Retina (tissue), 1 donor: ENCODE measurements at places on chromosomes 3 and 15.

- no peak for DNase-seq
Observed at GRCh38 chr3:29594261-29594660, 313.4 kb downstream of the RBMS3 start.

DNA sequence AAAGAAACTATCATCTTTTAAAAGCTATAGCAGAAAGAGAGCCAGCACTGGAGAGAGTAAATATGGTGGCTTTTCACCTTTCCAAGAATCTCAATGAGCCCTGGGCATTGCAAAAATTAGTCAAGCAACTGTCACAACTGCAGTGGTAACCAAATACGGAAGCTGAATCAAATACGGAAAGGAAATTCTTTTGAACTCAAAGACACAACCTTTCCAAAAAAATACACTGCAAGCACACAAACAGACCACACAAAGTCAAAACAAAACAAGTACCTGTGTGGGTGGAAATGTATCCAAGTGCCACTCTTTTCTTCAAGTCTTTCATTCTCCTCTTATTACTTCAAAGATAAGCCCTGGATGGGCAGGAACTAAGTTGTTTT is 17.6 kb downstream of the VGLL4 start:
- no peak for DNase-seq

GRCh38 chr15:49235446-49236124 is 65.5 kb downstream of the GALK2 start:
- DNase-seq: peak; percentile 63

- no peak for DNase-seq
Observed at GRCh38 chr3:42492508-42493080, 9.8 kb upstream of the VIPR1 start.

DNA sequence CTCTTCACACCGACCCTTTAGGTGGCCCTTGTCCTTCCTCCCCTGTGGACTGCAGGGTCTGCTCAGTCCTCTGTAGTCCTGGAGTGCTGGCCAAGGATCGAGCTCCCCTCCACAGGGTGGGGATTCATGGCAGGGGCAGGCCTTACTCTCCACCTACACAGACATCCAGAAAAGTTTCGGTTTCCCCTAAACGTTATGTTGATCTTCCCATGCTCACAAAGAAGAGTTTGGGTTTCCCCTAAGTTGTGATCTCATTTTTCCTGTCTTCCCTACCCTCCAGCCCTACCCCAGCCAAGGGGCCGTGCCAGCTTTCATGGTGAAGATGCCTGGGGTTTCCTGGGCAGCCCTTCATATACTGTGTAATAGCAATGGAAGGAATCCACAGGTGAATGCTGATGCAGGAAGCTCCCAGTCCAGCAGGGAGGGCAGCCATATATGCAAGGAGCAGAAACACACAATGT is 10.3 kb downstream of the STOML1 start:
- no peak for DNase-seq

DNA sequence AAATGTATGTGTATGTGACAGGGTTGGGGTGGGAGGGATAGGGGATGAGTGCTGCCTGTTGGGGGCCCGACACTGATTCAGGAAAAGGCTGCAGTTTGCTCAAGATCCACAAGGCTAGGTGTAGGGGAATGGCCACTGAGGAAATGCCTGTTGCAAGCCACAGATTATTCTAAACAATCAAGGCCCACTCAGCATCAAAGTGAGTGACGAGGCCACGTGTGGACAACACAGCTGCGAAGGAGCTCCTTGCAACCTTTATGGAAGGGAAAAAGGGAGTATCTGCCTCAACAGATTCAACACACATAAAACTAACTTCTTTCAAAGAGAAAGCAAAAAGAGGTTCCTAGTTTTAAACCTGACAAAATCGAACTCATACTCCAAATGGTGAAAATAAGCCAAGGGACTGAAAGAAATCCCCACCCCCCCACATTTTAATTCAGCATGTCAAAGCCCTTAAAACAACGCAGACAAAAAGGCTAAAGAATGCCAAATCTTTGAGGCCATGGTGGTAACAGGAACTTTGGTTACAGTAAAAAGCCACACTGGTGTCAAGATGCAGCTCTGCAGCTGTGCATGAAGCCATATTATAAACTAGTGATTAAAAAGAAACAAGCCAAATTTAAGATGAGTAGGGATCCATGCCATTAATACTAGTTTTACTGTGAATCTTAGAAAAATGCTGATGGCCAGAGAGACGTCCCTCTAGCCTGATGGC is 3.6 kb downstream of the POLG start:
- no peak for DNase-seq

DNA sequence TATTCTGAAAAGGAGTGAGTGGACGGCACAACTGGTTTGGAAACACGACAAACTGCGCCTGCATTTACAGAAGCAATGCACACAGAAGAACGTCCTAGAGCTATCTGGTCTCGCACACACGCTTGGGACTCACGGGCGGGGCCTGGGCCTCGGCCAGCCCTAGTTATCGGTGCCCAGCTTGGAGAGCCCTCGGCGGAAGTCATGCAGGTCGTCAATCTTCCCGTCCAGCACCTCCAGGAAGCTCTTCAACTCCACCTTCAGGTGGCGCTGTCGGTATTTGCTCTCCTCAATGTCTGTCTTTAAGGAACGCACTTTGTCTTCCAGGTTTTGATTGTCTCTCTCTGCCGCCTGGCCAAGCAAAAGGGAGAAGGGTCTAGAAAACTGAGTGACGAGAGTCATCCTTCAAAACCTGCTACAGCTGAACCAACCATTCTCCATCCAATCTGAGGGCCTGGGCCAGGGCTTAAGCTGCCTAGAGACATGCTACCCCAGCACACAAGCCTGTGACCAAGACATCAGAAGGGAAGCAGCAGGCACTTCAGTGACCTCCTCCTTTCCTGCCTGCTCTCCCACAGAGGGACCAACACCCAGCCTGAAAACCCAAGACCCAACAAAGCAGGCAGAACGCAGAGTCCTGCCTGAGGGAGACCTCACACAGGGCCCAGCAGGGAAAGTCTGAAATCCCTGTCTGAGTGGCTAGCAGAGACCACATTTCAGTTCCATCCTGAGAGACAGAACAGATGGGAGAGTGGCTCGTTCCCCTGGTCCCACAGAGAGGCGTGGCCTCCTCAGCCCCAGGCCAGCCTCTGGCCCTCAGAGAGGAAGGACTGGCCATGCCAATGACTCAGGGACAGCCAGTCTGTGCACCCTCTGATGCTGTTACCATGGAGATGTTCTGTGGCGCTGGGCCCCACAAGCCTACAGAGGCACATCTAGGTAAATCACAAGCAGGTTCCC is 40.4 kb downstream of the WHAMM start:
- peak; percentile 89 for DNase-seq

DNA sequence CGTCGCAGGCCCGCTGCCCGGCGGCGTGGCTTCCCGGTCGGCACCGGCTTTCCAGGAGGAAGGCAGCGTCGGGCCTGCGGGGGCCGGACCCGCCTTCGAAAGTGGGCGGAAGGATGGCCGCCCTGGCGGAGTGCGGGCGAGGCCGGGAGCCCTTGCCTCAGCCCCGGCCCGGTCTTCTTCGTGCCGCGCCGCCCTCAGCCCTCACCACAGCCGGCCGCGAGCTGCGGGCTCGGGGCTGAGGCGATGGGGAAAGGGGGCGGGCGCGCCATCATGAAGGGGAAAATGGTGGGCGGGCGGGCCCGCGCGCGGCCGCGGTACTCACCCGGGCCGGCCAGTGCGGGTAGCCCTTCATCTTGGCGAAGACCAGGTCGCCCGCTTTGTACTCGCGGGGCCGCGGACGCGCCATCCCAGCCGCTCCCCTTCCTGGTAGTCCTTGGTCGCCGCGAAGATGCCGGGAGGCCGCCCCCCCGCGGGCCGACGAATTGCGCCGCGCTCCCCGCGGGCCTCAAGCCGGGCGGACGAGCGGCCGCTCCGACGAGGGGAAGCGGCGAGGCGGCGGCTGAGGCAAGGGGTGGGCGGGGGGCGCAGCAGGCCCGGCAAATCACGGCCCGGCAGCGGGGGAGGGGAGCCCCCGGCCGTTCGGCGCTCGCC is 489 bp downstream of the HDGFL3 start:
- peak; percentile 89 for DNase-seq

DNA sequence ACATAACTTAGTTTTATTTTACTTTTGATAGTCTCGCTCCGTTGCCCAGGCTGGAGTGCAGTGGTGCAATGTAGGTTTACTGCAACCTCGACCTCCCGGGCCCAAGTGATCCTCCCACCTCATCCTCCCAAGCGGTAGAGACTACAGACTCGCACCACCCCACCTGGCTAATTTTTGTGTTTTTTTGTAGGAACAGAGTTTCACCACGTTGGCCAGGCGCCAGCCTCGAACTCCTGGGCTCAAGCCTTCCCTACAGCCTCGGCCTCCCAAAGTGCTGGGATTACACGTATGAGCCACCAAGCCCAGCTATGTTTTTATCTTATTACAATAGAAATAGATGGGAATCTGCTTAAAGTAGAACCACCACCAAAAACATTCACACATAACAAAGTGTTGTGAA is 2.9 kb downstream of the RNU5A-1 start:
- DNase-seq: no peak

DNA sequence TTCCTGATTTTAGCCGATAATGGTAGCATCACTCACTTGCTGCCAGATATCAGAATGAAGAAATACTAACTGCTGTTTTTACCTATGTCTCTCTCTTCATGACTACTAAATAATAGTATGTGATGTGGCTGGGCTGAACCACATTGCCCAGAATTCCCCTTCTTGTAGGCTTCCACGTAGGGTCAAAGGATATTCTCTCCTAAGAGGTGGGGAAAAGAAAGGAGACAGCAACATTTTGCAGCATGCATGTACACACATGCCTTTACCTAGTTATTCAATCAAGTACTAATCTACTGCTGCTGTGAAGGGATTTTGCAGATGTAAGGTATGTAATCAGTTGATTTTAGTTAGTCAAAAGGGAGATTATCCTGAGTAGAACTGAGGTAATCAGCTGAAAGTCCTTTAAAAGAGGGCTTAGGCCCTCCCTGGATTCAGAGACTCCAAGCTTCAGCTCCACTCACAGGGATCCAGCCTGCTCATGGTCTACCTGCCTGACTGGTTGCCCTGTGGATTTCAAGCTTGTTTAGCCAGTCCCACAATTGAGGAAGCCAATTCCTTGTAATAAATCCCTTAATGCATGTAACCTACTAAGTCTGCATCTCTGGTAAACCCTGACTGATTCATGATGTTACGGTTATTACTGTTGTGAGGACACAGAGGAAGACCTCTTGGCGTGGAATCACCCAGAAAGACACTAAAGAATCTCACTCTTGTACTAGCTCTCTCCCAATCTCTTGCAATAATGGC is 20.4 kb downstream of the PLD1 start:
- no peak for DNase-seq

- no peak for DNase-seq
Observed at GRCh38 chr3:9222956-9223639, 26.3 kb downstream of the SRGAP3 start.

GRCh38 chr3:105876780-105877327 is 8.0 kb upstream of the CBLB start:
- DNase-seq: no peak

- no peak for DNase-seq
Observed at GRCh38 chr15:92633418-92633817, 22.2 kb downstream of the FAM174B start.

DNA sequence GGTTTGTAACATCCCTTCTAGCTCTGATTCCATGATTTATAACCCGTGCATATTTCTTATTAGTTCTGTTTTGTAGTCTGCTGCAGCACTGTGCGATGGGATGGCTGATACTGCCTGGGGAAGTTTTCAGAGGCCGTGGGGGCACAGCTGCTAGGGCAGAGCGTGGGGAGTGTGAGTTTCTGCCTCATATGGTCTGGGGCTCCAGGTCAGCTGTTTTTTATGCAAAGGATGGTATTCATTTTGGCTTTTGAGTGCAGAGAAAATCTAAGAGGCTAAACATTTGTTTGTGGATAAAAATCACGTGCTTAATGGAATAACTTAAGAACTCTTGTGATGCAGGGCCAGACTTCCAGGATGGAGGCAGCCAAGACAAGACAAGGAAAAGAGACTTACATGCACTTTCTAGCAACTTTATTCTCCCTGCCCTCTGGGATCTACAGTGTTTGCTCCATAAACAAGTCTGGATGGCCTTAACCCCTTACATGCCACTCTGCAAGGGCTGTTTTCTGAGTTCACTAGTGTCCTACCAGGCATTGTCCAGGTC is 45.5 kb upstream of the CFAP161 start:
- DNase-seq: no peak

GRCh38 chr3:98954242-98954641 is 52.7 kb upstream of the DCBLD2 start:
- DNase-seq: no peak

GRCh38 chr3:8607234-8608040 is 37.2 kb downstream of the SSUH2 start:
- peak; percentile 70 for DNase-seq

DNA sequence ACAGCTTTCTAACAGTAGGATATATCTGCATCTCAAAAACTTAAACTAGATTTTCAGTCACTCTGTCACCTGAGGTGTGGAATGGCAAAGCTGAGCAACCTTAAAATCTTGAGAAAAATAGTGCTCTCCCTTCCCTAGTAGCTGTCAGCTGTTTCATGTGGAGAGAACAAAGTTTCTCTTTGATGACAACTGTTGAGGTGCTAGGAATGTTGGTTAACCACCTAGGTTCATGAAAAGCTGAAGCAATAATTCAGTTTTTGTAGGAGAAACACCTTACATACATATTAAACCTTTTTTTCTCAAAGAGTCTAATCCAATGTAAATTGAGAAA is 40.8 kb downstream of the TCF12 start:
- DNase-seq: no peak

- peak; percentile 90 for DNase-seq
Observed at GRCh38 chr3:11719406-11720303, 75.9 kb upstream of the VGLL4 start.

GRCh38 chr3:186105543-186105942 is 3.3 kb downstream of the ETV5 start:
- no peak for DNase-seq

GRCh38 chr3:4976109-4976508 is 3.1 kb upstream of the BHLHE40 start:
- no peak for DNase-seq

GRCh38 chr3:87333393-87333892 is 57.1 kb upstream of the POU1F1 start:
- no peak for DNase-seq

- peak; percentile 70 for DNase-seq
Observed at GRCh38 chr3:18423401-18424212, 1.5 kb downstream of the SATB1 start.

DNA sequence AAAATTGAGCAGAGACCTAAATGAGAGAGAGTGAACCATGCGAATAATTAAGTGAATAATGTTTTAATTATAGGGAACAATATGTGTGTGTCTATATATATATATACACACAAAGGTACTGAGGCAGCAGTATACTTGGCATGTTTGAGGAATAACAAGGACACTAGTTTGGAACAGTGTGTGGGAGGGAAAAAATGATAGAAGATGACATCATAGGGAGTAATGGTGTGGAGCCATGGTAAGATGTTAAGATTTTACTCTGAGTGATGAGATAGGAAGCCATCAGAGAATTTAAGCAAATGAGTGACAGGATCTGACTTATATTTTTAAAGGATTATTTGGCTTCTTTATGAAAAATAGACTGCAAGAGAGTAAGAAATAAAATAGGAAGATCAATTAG is 29.1 kb downstream of the DTWD1 start:
- no peak for DNase-seq

- no peak for DNase-seq
Observed at GRCh38 chr15:53834214-53834613, 74.8 kb upstream of the WDR72 start.
